Naive thymus-derived CD4-positive, alpha-beta T cell (primary cell): ENCODE measurements at places on chromosomes 7 and 10. TPM values are rescaled to one million over a fixed set of nuclear protein-coding genes. Genes with fewer than 3 reads are reported as not detected.

Gene MYO3A
- total RNA-seq = not detected

- peaks cover 14% of the 10 kb centered on the region for H3K4me1 ChIP-seq
- DNase-seq = no peak
- no peak overlapping the region for H3K27ac ChIP-seq
- H3K36me3 ChIP-seq = no peaks in the 10 kb centered on the region
- no peaks in the 10 kb centered on the region for H3K27me3 ChIP-seq
- no peak overlapping the region for H3K4me3 ChIP-seq
Observed at GRCh38 chr10:88835910-88836221, 15.8 kb downstream of the ANKRD22 start.

- no peaks in the 10 kb centered on the region for H3K27me3 ChIP-seq
- no peaks in the 10 kb centered on the region for H3K4me1 ChIP-seq
- no peak overlapping the region for H3K27ac ChIP-seq
- no peak overlapping the region for H3K4me3 ChIP-seq
- no peaks in the 10 kb centered on the region for H3K36me3 ChIP-seq
Observed at GRCh38 chr7:82021036-82021435, 251.2 kb upstream of the HGF start.

Gene GDF10
- total RNA-seq = 0.08 TPM in 1 of 2 replicates, not detected in the other

Gene BMPR1A
- total RNA-seq = 5.6 TPM

Gene STEAP1B
- total RNA-seq = not detected

GRCh38 chr10:84191106-84191505, 3.2 kb upstream of the CDHR1 start:
- H3K36me3 ChIP-seq = no peaks in the 10 kb centered on the region
- no peak overlapping the region for H3K4me3 ChIP-seq
- H3K27ac ChIP-seq = no peak overlapping the region
- peaks cover 24% of the 10 kb centered on the region for H3K4me1 ChIP-seq
- peak; percentile 61 for DNase-seq
- peaks cover 3% of the 10 kb centered on the region for H3K27me3 ChIP-seq

GRCh38 chr10:47372726-47373125, 11.4 kb downstream of the ZNF488 start:
- no peaks in the 10 kb centered on the region for H3K4me1 ChIP-seq
- DNase-seq = no peak
- no peak overlapping the region for H3K27ac ChIP-seq
- no peaks in the 10 kb centered on the region for H3K27me3 ChIP-seq

GRCh38 chr7:38309555-38309954, 36.1 kb upstream of the TARP start:
- H3K27me3 ChIP-seq = no peaks in the 10 kb centered on the region
- H3K4me3 ChIP-seq = no peak overlapping the region
- peak overlapping the region; percentile 29 for H3K27ac ChIP-seq
- DNase-seq = no peak
- peaks cover 14% of the 10 kb centered on the region for H3K4me1 ChIP-seq

GRCh38 chr7:120802751-120803150, 55.2 kb downstream of the TSPAN12 start:
- no peak for DNase-seq
- no peak overlapping the region for H3K27ac ChIP-seq
- H3K36me3 ChIP-seq = no peaks in the 10 kb centered on the region
- H3K27me3 ChIP-seq = no peaks in the 10 kb centered on the region

GRCh38 chr7:41700044-41700471, 2.8 kb downstream of the INHBA start:
- H3K27me3 ChIP-seq = no peaks in the 10 kb centered on the region
- no peak for DNase-seq
- no peaks in the 10 kb centered on the region for H3K4me1 ChIP-seq
- no peak overlapping the region for H3K4me3 ChIP-seq

DNA sequence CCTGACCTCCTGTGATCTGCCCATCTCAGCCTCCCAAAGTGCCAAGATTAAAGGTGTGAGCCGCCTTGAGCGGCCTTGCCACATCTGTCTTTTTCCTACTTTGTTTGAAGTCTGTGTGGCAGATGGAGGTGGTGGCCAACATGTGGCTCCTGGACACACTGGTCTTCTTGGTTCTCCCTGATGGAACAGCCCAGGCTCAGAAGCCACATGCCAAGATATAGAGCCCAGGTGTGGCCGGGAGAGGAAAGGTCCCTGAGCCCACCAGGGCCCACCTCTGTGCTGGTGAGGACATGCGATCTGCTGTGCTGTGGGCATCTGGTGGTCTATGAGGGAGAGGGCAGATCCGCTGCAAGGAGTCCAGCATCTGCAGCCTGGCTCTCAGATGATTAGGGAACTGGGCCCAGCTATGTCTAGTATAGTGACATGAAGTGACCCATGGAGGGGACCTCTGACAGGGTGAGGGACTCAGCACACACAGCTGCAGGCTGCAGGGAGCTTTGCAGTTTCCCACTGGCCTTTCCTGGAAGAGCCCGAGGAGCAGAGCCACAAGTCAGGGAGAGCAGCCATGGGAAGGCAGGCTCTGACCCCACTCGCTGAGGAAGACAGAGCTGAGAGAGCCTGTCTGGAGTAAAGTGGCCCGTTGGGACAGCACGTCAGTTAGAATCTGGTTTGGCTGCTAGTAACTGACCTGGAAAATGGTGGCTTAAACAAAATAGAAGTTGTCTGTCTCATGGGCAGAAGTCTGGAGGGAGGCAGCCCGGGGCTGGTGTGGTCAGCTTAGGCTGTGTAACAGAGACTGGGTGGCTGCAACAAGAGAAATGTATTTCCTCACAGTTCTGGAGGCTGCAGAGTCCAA, 25.9 kb downstream of the ADCY1 start:
- H3K27ac ChIP-seq = no peak overlapping the region
- DNase-seq = no peak
- H3K27me3 ChIP-seq = no peaks in the 10 kb centered on the region
- H3K4me3 ChIP-seq = no peak overlapping the region
- H3K4me1 ChIP-seq = no peaks in the 10 kb centered on the region

GRCh38 chr7:22579961-22580360, 80.0 kb upstream of the STEAP1B start:
- DNase-seq = no peak
- no peaks in the 10 kb centered on the region for H3K36me3 ChIP-seq
- H3K27ac ChIP-seq = no peak overlapping the region
- no peak overlapping the region for H3K4me3 ChIP-seq
- no peaks in the 10 kb centered on the region for H3K27me3 ChIP-seq

Gene HOXA1
- total RNA-seq = not detected

DNA sequence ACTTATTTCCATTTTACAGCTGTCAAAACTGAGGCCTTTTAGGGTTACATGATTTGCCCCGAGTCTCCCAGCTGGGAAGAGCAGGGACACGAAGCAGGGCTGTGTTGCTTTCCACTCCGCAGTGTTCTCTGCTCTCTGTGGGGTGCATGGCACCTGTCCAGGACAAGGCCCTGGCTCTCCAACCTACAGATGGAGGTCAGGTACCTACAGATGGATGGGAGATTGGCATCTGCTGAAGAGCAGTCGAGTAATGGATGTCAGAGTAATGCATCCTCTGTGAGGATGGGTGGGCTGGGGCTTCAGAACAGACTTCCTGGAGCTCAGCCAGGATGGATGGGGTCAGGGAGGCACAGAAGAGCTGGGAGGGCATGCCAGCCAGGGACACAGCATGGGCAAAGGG, 85.0 kb downstream of the EMX2 start:
- H3K27me3 ChIP-seq = no peaks in the 10 kb centered on the region
- no peak for DNase-seq
- no peaks in the 10 kb centered on the region for H3K36me3 ChIP-seq
- H3K27ac ChIP-seq = no peak overlapping the region

DNA sequence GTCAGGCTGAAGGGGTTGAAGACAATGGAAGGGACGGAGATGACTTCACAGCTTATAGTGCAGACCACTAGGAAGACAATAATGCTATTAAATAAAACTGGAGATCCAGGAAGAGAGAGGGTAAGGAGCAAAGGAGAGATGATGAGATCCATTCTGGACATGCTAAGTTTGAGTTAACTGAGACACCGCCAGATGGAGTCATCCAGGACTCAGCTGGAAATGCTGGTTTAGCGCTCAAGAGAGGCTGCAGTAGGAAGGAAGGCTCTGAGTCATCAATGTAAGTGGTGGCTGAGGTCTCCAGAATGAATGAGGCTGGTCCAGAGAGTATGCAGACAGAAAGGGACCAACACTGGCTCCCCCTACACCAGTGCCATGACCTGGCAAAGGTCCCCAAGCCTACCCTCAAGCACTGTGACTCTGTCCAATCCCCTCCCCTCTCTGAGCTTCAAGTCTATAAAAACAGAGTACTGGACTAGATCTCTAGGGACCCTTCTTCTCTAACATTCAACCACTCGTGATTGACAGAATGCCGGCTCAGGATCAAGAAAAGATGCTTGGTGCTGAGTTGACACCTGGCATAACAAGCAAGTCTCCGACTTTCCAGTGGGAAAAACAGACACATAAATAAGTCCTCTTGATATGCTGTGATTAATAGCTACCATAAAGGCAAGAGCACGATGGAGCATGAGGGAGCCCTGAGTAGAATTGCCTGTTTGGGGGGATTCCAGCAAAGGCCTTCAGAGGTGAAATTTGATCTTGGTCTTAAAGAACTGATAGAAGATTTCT, 8.9 kb downstream of the GFRA1 start:
- no peaks in the 10 kb centered on the region for H3K27me3 ChIP-seq
- H3K4me3 ChIP-seq = no peak overlapping the region
- DNase-seq = no peak
- H3K4me1 ChIP-seq = no peaks in the 10 kb centered on the region
- H3K36me3 ChIP-seq = no peaks in the 10 kb centered on the region

DNA sequence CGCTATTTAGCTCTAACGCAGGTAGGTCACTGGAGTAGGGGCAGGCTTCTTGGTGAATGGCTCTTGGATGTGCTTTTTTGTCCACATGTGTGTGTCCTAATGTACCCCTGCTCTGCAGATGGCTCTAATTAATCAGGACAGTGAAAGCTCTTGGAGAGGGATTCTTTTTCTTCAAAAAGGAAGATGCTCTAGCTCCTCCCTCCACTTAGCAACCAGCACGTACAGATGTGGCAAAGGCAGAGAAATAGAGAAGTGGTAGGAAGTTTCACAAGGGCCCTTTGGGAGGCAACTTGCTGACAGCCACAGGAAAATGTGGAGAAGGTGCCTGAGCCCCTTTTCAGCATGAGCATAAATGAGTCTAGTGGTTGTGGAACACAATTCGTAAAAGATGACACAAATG, 221.7 kb downstream of the PLXNA4 start:
- no peak for DNase-seq
- H3K36me3 ChIP-seq = no peaks in the 10 kb centered on the region
- no peaks in the 10 kb centered on the region for H3K27me3 ChIP-seq
- H3K27ac ChIP-seq = no peak overlapping the region

- no peaks in the 10 kb centered on the region for H3K27me3 ChIP-seq
- DNase-seq = no peak
- H3K27ac ChIP-seq = no peak overlapping the region
- H3K4me1 ChIP-seq = no peaks in the 10 kb centered on the region
- no peak overlapping the region for H3K4me3 ChIP-seq
Observed at GRCh38 chr7:92934096-92934495, 97.7 kb upstream of the CDK6 start.

- no peaks in the 10 kb centered on the region for H3K4me1 ChIP-seq
- H3K36me3 ChIP-seq = no peaks in the 10 kb centered on the region
- H3K27me3 ChIP-seq = no peaks in the 10 kb centered on the region
- no peak overlapping the region for H3K4me3 ChIP-seq
Observed at GRCh38 chr7:151550656-151551286, 31.1 kb upstream of the RHEB start.

Gene HTR7
- 0.11 TPM for total RNA-seq

Gene SPAM1
- not detected for total RNA-seq

Gene AKR1C8
- total RNA-seq = 0.88 TPM

DNA sequence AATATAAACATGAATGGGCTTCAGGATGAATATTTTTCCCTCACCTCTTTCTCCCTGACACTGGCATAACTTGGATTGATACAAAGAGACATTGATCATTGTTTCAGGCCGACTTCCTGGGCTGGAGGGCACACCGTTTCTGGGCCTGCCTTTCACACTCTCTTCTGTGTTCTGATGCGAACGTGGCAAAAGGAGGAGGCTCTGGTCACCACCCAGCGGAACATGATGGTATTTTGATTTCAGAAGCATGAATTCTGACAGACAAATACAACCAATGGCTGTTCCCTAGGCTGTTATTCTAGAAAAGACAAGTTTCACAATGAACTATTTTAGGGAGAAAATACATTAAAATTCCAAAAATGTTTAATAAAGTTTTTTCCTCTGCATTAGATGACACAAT, 534.5 kb upstream of the MKI67 start:
- H3K4me1 ChIP-seq = no peaks in the 10 kb centered on the region
- H3K36me3 ChIP-seq = no peaks in the 10 kb centered on the region
- H3K27me3 ChIP-seq = no peaks in the 10 kb centered on the region

DNA sequence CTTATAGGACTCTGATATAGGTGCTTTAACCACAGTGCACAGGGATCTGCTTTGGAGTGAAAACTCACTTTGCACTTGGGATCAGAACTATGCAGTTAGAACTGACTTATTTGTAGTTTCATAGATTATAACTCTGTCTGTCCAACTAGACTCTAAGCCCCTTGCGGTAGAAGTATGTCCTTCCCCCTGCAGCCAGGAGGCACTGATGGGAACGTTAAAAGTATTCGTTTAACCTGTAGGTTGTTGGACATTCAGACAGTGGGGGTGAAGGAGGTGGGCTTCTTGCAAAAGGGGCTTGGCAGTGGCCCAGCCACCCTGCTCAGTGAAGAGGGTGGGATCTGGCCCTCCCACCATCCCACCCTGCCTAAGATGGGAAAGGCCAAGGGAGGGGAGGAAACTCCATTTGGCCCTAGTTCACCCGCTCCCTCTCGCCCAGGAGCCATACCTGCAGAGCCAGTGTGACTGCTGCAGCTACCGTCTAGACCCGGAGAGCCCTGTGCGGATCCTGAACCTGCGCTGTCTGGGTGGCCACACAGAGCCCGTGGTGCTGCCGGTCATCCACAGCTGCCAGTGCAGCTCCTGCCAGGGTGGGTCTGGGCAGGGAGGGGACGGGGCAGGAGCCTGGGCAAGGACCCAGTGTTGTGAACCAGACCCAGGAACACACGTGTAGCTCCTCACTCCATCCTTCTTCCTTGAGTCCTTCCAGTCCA, 5.7 kb upstream of the ZNF862 start:
- H3K36me3 ChIP-seq = no peaks in the 10 kb centered on the region
- no peak for DNase-seq
- H3K27ac ChIP-seq = no peak overlapping the region
- H3K27me3 ChIP-seq = no peaks in the 10 kb centered on the region
- no peak overlapping the region for H3K4me3 ChIP-seq

- no peak overlapping the region for H3K27ac ChIP-seq
- no peak overlapping the region for H3K4me3 ChIP-seq
- H3K27me3 ChIP-seq = no peaks in the 10 kb centered on the region
- no peaks in the 10 kb centered on the region for H3K4me1 ChIP-seq
- H3K36me3 ChIP-seq = no peaks in the 10 kb centered on the region
- DNase-seq = no peak
Observed at GRCh38 chr7:138962561-138963270, 18.5 kb downstream of the KIAA1549 start.

Gene SBDS
- 258 TPM for total RNA-seq

GRCh38 chr10:46257099-46257498, 29.7 kb upstream of the ANTXRL start:
- H3K36me3 ChIP-seq = peaks cover 43% of the 10 kb centered on the region
- no peak for DNase-seq
- H3K27ac ChIP-seq = no peak overlapping the region
- no peak overlapping the region for H3K4me3 ChIP-seq
- no peaks in the 10 kb centered on the region for H3K27me3 ChIP-seq

- no peak overlapping the region for H3K27ac ChIP-seq
- DNase-seq = no peak
- no peaks in the 10 kb centered on the region for H3K27me3 ChIP-seq
Observed at GRCh38 chr7:132933072-132933458, 148.8 kb downstream of the CHCHD3 start.

- no peak for DNase-seq
- peaks cover 5% of the 10 kb centered on the region for H3K4me1 ChIP-seq
- H3K36me3 ChIP-seq = no peaks in the 10 kb centered on the region
- H3K4me3 ChIP-seq = peak overlapping the region; percentile 37
Observed at GRCh38 chr7:155533120-155533826, 13.1 kb downstream of the CNPY1 start.

Gene LBX1
- not detected for total RNA-seq
